ENCODE measurements at places on chromosomes 1 and 21.
A peak's percentile ranks its signal among the peaks of the same experiment; 100 is the strongest.

- DNase-seq: peak; percentile 37
Observed at GRCh38 chr1:89454845-89455521, 69.6 kb upstream of the LRRC8B start.

DNA sequence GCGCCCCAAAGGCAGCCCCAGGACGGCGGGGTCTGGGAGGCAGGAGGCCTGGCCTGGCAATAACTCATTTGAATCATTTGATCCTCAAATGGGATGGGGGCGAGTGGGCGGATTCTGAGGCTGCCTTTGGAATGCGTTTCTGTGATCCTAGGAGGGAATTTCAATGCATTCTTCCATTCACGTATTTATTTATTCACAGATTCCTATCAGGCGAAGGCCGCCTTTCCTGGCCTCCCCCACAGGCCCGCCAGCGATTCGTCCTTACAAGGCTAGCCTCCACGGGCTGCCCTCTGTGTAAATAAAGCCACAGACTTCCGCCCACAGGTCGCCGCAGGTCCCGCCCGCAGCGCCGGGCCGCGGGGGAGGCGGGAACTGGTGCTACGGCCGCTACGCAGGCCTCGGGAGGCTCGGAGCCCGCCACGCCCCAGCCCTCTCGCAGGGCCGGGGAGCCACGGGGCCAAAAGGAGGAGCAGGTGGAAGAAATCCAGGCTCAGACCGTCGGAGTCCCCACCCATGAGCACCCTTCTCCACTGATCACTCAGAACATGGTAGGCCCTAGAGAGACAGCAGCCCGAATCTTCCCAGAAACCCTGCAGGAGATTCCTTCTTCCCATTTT lies 31.3 kb upstream of the JUN start:
- peak; percentile 71 for DNase-seq

- DNase-seq: no peak
Observed at GRCh38 chr21:36465478-36465877, 14.4 kb downstream of the CLDN14 start.

GRCh38 chr1:30758785-30759380 lies 1.3 kb upstream of the LAPTM5 start:
- no peak for DNase-seq

Data from CD4-positive, alpha-beta T cell treated with Interferon gamma for 1 hour (primary cell).